ENCODE measurements at places on chromosomes 5 and 9.

DNA sequence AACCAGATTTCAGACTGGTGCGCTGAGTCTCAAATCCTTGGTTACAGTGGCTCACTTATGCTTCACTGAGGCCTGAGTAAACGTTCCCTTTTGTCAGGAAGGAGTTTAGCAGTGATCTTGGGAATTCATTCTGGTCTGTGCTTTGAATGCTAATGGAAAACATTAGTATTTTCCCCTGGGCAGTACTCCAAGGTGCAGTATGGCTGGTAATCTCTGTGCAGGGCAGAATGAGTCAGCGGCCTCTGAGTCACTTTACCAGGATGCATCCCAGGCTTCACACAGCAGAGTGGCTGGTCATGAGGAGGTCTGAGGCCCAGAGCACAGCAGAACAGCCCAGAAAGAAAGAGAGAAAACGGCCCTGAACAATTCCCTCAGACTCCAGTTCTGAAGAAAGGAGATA, 54.0 kb downstream of the PCA3 start:
- no peak for DNase-seq

GRCh38 chr5:27612161-27612560, 573.8 kb upstream of the CDH9 start:
- DNase-seq: no peak

DNA sequence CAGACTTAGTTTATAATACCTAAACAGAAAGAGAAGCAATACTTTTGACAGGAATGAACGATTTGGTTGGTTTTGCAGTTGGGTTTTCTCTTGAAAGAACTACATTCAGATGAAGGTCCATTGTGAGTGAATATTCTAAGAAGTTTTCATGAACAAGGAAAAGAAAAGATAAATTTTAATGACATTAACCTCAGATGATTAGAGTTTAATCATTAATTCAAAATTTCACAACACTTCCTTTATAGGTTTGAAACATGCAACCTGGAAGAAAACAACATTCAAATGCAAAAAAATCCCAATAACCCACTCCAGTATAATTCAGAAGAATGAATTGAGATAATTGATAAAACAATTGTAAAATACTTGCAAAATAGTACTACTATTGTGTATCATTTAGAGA, 23.8 kb downstream of the EQTN start:
- no peak for DNase-seq

DNA sequence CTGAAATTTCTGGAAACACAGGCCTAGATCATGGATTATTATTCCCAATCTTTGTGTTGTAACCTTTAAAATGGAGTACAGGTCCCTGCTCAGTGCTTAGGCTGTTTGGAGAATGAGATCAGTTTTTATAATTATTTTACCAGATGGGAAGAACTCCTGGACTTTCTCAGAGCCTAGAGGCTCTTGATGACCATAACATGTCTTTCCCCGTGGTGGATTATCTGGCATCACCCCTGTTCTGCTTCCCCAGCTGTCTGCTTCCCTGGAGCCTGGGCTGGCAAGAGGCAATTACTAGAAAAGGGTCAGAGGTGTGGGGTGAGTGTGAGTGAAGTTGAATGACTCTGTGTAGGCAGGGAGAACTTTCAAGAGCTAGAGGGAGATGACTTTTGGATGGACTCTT, 143.0 kb downstream of the CARTPT start:
- no peak for DNase-seq

GRCh38 chr9:115135821-115136778, 18.1 kb upstream of the TNC start:
- DNase-seq: no peak

GRCh38 chr9:112537561-112537960, 50.9 kb downstream of the KIAA1958 start:
- no peak for DNase-seq

GRCh38 chr5:176629853-176630680, at the start of the genes EIF4E1B and SNCB:
Gene EIF4E1B, plus strand, starts transcription at chr5:176630675. Its CDS starts 12,113 bp downstream, at chr5:176642788.
Gene SNCB, minus strand, starts transcription at chr5:176630534. Its CDS starts 880 bp downstream, at chr5:176629654.
- DNase-seq: no peak

DNA sequence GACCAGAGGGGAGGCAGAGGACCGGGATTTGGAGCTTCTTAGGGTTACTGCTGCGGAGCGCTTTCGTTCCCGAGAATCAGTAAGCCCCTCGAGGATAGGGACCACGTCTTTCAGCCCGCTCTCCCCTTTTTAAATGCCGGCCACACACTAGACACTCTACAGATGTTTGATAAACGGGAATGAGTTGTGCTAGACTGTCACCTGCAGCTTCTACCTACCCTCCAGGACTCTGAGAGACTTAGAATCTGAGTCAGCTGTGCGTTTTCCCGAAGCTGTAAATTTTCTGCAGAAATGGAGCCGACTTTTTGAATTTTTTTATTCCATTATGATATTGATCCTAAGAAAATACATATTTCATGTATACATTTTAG, 670 bp downstream of the CCDC171 start:
- DNase-seq: peak; percentile 9

- DNase-seq: no peak
Observed at GRCh38 chr9:112015149-112015548, 118.5 kb downstream of the UGCG start.

- DNase-seq: no peak
Observed at GRCh38 chr9:135456436-135457104, 23.0 kb upstream of the PPP1R26 start.

DNA sequence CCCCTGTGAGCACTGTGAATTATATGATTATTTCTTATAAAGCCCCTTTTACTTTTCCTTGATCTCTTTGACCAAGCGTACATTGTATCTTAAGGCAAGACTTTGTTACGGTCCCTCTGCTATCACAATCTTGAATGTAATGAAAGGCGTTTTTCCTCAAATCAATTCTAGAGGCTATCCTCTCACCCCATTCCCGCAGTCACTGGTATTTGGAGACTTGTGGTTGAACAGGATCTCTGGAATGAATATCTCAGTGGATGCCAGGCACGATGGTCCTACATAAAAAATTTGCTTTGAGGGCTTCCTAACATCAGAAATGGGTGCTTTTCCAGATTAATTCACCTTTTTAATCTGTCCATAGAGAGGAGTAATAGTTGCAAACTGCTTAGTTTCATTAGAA, 151.4 kb upstream of the PAPPA start:
- no peak for DNase-seq

DNA sequence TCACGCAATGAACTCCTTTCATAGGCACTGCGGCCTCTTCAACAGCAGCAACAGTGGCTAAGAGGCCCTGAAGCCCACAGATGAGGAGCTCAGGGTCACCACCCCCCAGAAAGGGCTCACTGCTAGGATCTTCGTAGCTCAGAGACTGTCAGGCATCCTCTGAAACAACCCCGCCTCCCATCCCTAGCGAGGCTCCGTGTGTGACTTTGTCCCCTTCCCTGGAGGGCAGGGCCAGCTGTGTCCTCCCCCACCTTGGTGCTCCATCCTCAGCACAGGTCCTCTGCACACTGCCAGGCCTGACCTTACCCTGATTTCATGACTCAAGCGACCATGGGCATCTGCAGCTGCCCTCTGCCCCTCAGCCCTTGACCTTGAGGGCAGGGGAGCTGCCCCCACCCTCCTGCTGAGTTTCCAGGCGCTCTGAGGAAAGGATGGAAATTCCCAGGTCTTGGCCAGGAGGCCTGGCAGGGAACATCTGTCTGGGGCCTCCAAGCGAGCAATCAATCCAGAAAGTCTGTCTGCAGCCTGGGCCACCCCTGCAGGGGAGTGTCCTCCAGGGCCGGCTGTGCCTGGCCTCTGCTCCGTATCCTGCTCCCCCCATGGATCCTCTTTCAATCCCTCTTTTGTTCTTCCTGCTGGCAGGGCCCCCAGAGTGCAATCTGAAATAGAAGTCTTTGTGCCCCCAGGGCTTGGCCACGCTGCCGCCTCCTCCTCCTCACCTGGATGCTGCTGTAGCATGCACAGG, 6.8 kb upstream of the IRX4 start:
- DNase-seq: no peak

GRCh38 chr5:3060283-3060682, 308.8 kb upstream of the IRX2 start:
- DNase-seq: no peak

DNA sequence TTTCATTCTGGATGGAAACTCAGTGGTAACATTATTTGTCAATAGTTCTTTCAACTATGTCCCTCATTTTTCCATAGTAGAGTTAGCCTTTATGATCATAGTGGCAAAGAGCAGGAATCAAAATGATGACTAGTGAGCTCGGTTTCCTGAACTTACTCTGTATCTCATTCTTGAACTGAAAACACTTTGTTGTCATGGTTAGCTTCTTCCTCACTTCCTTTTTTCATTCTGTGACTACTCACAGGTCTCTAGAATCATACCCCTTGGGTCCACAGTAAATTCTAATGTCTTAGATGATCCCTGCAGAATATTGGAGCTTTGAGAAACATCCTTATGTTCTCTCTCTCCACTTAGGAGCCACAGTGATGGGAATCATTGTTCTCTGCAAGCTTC, 29.4 kb upstream of the RECK start:
- no peak for DNase-seq

- no peak for DNase-seq
Observed at GRCh38 chr5:77294185-77294584, 83.7 kb downstream of the PDE8B start.

- DNase-seq: no peak
Observed at GRCh38 chr9:31759703-31760102, 624.7 kb upstream of the ACO1 start.

DNA sequence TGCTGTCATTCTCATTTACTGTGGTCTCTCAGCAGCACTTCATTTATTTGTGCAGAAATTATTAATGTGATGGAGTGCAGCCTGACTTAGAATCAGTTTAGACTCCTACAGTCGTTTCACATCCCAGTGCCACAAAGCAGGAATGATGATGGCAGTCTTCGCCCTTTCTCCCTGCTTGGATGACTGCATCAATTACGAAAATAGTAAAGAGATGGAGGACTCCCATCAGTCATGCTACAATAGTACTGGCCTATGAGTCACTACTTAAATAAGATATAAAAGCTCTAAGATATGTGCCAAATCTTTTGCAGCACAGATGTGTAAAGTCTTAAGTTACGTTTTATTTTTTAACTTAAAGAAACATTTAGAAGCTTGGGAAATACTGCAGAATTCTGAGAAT, 263.9 kb downstream of the CHSY3 start:
- DNase-seq: no peak

- no peak for DNase-seq
Observed at GRCh38 chr5:144201588-144201987, 30.9 kb downstream of the KCTD16 start.

GRCh38 chr5:83145882-83146331, 68.6 kb downstream of the XRCC4 start:
- DNase-seq: no peak
